ENCODE measurements at places on chromosomes 11 and 22.
A peak's percentile ranks its signal among the peaks of the same experiment; 100 is the strongest.

GRCh38 chr22:37880668-37881440 is 25.2 kb upstream of the MICALL1 start:
- DNase-seq = no peak

DNA sequence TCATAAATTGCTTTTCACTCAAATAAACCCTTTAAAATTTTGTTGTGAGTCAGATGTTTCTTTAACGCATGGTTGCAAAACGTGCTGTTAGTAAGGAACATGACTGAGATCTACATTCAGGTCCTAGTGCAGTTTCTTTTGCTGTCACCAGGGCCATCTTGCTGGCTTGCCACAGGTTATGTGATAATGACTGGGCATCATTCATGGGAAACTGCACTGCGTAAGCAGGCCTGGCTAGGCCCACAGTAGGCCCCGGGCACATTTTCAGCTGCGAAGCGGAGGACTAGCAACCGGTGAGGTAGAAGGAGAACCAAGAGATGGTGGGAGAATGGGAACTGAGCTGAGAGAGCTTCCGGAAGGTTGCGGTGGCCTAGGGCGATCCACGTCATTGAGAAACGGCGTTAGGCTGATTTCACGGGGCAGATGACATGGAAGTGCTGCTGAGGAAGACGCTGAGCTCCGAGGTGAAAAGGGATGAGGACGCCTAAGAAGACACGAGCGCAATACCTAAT is 3.2 kb upstream of the KLHDC7B start:
- DNase-seq = no peak

GRCh38 chr11:28442131-28442530 is 333.9 kb downstream of the METTL15 start:
- DNase-seq = no peak

- DNase-seq = no peak
Observed at GRCh38 chr11:105273660-105274280, 134.2 kb upstream of the CARD18 start.

- DNase-seq = no peak
Observed at GRCh38 chr11:106121570-106122320, 44.3 kb downstream of the AASDHPPT start.

DNA sequence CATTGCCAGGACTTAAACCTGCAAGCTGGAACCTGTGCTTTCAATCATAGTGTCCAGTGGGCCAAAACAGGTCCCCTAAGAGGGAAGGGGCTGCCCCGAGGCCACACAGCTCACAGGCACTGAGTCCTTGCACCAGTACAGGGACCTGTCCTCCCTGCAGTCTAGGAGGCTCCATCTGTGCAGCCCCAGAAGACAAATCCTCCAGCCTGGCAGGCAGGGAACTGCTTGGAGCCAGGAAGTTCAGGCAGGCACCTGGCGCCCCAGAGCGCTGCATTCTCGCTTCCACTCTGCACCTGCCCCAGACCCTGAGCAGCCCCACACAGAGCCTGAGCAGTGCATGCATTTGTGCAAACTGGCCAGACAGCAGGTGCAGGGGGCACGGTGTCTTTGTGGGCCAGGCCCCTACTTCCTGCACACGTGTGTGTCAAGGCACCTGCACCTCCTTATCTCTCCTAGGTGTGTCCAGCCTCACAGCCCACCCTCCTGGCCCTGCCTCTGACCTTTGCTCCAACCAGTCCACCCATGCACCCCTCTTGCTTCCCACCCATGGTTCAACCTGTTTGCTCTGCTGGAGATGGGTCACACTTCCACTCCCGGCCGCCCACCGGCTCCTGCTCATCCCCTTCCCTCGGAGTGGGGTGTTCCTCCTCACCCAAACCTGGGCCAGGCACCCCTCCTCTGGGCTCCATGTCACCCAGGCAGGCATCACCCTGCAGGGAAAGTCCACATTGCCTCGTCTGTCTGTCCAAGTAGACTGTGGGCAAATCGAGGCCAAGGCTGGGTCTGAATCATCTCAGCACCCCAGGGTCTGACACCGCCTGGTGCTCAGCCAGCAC is 19.0 kb downstream of the LINC01488 start:
- no peak for DNase-seq

- no peak for DNase-seq
Observed at GRCh38 chr22:46416891-46417580, 81.5 kb downstream of the TRMU start.

- no peak for DNase-seq
Observed at GRCh38 chr11:57776031-57776521, 14.5 kb downstream of the CTNND1 start.

GRCh38 chr11:123707206-123707605 is 34.3 kb downstream of the ZNF202 start:
- no peak for DNase-seq

- no peak for DNase-seq
Observed at GRCh38 chr11:134367781-134368180, 36.0 kb downstream of the GLB1L2 start.

DNA sequence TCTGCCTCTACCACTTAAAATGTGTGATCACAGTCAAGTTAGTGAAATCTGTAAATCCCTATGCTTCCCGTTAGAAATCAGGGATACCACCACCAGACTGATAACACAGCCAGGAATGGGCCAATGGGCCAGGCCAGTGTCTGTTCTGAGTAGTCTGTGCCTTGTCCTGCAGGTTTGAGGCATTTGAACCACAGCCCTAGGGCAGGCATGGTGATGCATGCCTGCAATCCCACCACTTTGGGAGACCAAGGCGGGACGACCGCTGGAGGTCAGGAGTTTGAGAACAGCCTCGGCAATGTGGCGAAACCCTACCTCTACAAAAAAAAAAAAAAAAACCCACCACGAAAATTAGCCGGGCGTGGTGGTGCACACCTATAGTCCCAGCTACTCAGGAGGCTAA is 12.1 kb upstream of the AHNAK start:
- DNase-seq = no peak

- DNase-seq = no peak
Observed at GRCh38 chr11:119891055-119891768, 162.2 kb upstream of the NECTIN1 start.

DNA sequence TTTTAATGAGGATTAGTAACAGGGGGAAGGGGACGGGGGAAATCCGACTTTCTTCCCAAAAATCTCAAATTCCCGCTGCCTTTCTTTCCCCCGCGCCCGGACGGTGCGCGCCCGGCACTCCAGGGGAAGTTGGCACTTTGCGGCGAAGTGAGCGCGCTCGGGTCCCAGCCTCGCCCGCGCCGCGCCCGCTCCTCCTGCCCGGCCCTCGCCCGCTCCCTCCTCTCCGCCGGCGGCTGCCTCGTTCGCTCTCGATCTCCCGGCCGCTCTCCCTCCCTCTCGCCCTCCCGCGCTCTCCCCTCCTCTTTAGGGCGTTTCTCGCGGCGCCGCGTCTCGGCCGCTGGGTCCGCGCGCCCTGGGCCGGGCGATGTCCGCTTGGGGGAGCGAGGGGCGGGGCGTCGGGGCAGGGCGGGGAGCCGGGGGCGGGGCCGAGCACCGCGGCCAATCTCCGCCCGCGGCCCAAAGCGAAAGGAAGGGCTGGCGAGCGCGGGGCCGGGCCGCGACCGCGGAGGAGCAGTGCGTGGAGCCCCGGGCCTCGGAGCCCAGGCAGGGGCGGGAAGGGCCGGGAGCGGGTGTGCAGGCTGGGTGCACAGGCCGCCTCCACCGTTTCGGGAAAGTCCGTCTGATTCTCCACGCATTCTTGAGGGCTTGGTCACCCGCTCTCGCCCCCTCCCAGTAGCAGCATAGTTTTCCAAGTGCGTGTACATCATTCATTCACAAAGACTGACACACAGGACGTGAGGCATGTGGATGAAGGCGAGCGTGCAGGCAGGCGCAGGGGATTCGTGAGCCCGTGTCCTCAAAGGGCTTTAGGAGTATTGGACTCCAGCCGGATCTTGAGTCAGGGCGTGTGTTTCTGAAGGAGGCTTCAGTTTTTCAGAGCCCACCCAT is 65.1 kb downstream of the ETS1 start:
- DNase-seq = peak; percentile 97

- no peak for DNase-seq
Observed at GRCh38 chr22:35479985-35480550, 60.6 kb upstream of the RASD2 start.

DNA sequence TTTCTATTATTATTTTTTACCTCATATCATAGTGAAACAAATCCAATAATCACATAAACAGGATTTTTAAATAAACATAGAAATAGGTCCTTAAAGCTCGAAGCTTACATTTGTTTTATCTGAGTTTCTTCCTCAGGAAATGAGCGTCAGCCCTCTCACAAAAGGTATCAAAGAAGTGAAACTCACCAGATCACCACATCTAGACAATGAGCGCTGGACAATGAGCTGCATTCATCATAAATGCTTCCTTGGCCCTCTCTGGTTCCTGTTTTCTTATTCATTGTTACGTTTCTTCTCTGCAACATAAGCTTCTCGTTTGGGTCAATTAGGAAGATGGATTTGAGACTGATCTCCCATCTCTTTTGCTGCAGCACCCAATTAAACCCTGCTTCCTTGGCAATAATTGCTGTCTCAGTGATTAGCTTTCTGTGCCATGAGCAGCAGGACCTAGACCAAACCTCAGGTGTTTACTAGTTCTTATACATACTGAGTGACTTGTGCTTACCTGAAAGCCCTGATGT is 649.9 kb upstream of the LUZP2 start:
- no peak for DNase-seq

GRCh38 chr11:108534274-108534882 is 36.2 kb upstream of the POGLUT3 start:
- DNase-seq = no peak

- DNase-seq = no peak
Observed at GRCh38 chr11:940496-941135, 14.9 kb downstream of the AP2A2 start.

DNA sequence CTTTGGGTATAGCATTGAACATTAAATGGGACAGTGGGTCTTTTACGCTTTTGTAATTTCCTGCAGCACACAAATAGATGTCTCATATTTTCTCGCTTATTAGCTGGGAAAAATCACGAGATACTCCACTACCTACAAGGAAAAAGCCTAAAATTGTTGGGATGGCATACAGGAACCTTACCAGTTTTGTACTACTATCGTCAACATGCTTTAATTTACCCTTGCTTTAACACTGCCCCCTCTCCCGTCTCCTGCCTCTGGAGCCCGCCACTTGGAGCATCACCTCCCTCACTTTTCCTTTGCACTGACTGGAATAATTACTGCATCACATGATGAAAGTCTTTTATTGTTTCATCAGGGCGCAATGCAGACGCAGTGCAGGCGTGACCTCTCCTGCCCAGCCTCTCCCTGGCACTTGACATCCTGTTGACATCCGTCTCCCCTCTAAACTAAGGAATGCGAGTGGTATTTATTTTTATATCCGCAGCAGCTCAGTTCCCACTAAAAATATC is 1.0 kb upstream of the FNBP4 start:
- DNase-seq = peak; percentile 17

GRCh38 chr11:77559686-77560401 is 29.9 kb upstream of the AQP11 start:
- peak; percentile 79 for DNase-seq

Measured in Panc1 (cell line).